ENCODE measurements at places on chromosomes 2 and 18.

GRCh38 chr2:39665811-39666490 lies at the start of gene TMEM178A:
Gene TMEM178A (plus strand): TSS chr2:39665917. CDS start chr2:39665975, 58 bp downstream.
- no peak for DNase-seq

DNA sequence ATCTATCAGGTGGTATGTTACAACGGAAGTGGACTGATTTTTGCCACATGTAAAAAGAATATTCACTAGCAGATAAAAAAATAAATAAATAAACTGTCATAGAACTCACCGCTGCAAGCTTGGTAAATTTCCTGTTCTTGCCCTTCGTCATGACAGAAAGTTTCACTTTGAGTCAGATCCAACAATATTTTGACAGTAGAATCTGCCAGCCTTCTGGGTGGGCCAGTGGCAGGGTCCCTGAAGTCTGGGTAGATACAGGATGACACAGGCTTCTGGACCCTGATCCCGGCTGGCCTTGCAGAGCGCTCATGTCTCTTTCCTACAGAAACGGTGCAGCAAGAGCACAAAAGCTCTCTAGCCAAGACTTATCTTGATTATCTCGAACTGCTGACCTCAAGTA lies 97.8 kb upstream of the PMAIP1 start:
- DNase-seq = no peak

DNA sequence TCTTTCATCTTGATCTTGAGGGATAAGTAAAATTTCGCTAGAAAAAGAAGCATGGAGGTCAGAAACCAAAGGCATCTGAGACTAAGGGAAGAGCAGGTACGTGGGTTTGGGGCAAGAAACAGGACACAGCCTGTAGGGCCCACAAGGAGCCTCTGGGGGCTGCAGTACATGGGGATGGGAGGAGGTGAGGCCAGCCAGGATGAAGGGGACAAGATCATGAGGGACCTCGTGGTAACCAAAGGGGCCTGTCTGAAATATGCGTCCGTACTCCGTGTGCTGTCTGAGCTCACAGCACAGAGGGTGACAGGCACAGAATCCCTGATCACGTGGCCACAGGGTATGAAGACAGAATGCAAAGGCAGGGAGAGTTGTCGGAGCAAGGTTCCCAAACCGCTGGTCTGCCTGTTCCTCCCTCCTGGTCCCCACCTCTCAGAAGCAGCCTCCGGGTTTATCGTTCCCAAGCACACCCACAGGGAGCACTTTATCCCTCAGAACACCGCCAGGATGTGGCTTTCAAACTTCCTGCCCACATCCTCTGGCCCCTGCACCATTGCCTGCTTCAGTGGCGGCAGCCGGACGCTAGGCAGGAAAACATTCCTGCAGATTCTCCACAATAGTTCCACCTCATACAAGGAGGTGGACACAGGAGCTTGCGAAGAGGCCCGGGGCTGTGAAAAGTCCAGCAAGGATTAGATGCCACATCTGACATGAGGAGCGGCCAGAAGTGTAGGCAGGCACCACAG lies 12.0 kb downstream of the TMEM163 start:
- no peak for DNase-seq

DNA sequence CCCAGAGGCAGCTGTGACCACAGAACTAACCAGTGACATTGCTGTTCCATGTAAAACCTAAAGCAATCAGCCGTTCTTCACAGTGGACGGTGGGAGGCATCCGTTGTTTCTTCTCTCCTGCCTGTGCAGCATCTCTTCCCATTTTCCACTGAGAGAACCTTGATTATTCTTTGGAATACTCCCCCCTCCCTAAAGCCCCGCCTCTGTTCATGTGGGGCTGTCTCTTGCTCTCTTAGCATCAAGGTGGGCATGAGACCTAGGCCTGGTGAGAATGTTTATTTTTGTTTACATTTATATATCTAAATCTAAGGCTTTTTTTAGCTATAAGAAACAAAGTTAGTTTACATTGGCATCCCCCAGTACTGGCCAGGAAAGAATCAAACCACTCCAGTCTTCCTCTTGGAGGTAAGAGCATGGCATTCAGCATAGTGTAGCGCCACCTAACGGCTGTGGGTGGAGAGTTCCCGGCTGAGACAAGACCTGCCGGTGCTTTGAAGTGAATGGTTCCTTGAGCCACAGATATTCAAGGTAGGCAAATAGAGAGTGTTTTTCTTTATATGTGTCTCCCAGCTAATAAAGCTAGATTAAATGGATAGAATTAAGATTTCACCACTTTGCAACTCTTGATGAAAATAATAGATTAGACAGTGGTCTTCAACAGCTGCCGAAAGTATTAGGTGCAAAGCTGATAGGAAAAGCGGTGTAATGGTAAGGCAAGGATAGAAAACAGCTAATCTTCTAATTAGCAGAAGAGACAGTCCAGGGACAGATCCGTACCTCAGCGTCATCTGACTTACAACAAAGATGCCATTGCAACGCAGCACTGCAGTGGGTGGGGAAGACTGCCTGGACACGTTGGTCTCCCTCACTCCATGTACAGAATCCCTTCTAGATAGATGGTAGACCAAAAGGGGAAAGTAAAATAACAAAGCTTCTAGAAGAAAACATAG lies 219.6 kb upstream of the RAB12 start:
- DNase-seq = no peak

GRCh38 chr2:17441055-17441771 lies 77.0 kb downstream of the RAD51AP2 start:
- no peak for DNase-seq

Measured in left forelimb (tissue), 1 donor.